H7 (cell line): ENCODE measurements at places on chromosomes 16 and 17. TPM values are rescaled to one million over a fixed set of nuclear protein-coding genes. Genes with fewer than 3 reads are reported as not detected.

Gene PLLP
- total RNA-seq = 1.6 and 3.0 TPM in 2 replicates

Gene TBX2
- not detected in 2 replicates for total RNA-seq

Gene ANKFN1
- total RNA-seq = 0.07 TPM in 1 of 2 replicates, not detected in the other

DNA sequence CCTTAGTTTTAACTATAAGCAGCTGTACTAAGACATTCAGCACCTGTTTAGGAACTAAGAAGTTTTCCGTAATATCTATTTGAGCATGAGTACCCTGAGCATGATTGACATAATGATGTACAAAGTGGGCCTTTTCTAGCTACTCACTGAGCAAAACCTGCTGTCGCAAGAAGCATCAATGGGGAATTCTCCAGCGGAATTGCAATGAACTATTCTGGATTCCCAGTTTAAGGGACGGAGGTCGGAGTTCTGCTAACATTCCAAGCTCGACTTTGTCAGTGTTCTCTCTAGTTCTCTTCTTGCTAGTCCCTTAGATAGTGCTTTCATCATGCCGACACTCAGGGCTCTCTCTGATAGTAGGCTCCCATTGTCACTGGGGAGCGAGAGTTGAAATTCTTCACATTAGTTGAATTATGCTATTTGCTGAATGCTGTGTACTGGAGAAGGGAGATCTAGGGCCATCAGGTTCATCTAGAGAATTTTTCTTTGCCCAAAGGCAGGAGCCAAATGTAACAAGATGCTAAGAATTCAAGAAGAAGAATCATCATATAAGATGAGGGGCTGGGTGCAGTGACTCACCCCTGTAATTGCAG is 40.2 kb upstream of the MYH2 start:
- no peak for DNase-seq

Gene EZH1
- total RNA-seq = 13.9 and 26.4 TPM in 2 replicates

DNA sequence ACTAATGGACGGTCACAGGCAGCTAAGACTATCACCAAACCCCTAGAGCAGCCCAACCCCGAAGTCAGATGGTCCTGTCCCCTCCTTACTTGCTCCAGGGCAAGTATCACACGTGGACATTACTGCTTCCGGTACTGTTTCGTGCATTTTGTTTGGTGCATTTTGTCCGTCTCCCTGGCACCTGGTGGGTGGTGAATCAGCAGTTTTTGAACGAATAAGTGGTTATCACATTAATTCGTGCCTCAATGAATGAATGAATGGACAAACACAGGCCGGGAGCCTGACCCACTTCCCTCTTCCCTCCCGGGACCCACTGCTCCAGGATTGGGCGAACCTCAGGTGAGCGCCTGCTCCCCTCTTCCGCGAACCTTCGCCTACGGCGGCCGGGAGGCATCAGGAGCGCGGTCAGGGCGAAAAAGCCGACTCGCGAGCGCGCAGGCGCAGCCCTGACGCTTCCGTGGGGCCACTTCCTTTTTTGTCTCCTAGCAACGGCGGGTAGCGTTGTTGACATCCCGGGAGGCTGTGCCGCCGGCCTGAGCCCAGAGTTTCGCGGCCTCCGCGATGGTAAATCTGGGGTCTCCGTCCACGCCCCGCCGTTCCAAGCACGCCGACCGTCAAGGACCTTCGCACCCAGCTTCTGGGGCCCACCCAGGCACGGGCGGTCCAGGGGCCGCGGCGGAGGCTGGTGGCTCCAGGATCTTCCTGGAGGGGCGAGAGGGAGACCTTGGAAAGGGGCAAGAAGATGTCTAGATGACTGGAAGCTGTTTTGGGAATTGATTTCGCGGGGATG is at the start of gene DYNLRB2:
DYNLRB2 (plus strand) TSS at position 478 of the 790 bp plus-strand sequence; CDS start at position 562, 84 bp downstream.
- DNase-seq = peak; percentile 92

DNA sequence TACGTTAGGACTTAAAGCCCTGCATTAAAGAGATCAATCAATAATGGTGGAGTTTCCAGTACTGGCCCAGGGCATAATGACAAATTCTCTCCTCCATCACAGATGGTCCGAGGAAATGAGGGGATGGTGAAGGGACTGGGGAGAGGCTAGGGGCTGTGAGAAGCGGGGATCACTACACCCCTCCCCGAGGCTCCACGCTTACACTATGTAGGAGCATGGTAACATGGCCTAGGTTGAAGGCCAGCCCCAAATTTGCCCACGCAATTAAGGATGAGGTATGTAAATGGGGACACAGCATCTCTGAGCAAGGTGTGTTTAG is 8.0 kb upstream of the AKTIP start:
- no peak for DNase-seq

Gene CRHR1
- total RNA-seq = 0.14 and 0.81 TPM in 2 replicates

DNA sequence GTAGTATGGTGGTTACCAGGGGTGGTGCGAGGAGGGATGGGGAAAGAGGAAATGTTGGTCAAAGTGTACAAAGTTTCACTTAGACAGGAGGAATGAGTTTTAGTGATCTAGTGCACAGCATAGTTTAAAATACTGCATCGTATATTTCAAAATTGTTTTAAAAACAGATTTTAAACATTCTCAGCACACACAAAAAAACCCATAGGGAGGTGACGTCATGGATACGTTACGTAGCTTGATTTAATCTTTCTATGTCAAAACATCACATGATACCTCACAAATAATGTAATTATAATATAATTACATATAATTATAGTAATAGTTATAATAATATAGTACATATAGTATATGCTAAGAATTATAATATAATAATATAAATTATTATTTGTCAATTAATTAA is 614.2 kb downstream of the TMEM114 start:
- no peak for DNase-seq

GRCh38 chr17:70013911-70014310 is 61.1 kb upstream of the KCNJ16 start:
- DNase-seq = no peak

DNA sequence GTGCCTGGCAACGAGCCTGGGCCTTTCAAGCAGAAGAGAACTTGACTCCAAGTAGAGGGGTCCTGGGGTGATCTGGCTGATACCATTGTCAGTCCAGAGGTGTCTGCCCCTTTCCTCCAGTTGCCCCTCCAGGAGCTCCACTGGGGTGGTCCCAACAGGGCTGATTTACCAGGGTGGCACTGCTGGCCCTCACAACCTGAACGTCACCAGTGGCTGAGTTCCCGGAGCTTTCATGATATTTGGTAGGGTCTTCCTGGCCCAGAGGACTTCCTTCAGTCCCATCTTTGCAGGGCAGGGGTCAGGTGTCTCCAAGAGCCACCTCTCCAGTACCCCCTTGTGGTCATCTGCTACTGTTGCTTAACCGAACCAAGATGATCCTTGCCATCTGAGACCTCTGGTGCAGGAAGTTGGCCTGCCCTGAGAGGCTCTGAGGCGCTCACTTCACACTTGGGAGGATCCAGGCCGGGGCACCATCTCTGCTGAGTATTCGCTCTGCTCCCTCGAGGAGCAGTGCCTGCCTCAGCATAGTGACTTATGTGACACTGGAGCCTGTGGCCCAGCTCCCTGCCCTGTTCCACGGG is 3.5 kb downstream of the LIMD2 start:
- peak; percentile 89 for DNase-seq

Gene PHLPP2
- 5.3 and 7.3 TPM in 2 replicates for total RNA-seq

DNA sequence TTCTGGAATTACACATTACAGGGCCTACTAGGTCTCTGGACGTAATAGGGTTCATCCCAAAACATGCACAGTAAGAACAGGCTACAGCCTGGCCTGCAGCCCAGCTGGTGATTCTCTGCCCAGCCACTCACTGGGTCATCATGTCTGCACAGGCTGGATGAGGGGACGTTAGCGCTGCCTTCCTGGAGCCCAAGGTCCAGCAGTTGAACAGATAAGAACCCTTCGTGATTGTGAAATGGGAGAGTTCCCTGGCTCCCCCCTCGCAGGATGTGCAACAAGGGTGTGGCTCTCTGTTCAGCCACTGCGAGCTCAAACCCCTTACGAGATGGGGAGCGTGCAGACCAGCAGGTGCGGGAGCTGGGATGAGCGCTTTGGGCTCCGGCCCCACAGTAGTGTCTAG is 200.0 kb upstream of the CDH5 start:
- no peak for DNase-seq

DNA sequence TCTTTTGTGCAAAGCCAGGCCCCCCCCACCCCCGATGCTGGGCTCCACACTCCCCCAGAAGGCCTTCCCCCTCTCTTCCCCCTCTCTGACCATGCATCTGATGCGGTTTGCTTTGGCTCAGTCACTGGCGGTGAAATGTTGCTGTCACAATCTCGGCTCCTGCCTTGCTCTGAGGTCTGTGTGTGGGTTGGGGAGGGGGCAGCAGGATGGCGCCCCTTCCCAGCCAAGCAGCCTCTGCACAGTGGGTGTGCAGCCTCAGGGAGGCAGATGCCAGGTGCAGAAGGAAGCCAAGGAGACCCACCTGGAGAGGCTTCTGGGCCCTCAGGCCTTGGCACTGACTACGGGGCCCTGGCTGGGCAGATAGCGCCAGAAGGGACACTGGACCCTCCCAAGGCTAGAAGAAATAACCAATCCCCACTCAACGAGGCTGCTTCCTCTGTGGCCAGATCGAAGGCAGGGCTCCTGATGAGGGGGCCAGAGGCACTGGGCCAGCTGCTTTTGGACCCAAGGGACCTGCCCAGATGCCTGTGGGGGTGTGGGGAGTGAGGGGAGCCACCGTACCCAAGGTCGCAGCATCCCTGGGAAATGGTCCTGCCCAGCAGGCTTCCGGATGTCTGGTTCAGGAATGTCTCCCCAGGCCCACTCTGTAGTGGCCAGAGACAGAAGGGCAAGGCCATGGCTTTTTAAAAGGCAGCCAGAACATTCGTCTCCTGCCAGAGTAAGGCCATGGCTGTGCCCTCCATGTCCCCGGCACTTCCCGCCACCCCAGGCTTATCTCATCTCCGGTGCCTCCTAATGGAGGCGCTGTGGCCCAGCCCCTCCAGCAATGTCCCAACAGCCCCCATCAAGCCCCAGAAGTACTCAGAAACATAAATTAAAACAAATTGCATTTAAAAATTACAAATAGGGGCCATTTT is 43.4 kb upstream of the SLC38A10 start:
- DNase-seq = no peak
